ENCODE measurements at places on chromosomes 3 and 15. TPM values are rescaled to one million over a fixed set of nuclear protein-coding genes. Genes with fewer than 3 reads are reported as not detected.

DNA sequence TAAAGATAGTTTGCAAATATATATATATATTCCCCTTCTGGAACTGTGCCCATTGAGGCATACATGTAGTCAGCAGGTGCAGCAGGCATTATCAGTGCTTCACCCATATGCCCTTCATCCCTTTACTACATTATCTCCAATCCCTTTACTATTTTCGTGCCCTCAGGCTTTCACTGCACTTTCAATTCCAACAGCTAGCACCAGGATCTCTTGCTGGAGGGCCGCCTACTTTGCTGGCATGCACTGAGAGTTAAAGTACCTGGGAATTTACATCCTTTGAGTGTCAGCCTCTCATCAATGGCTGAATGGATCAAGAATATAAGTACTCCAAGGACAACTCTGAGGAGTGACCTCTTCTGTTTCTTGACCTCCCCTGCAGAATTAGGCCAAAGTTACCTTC is 222.1 kb upstream of the CFAP20DC start:
- DNase-seq, result no peak

GOLGA6L10 gene
- total RNA-seq, result 0.47 TPM

DNA sequence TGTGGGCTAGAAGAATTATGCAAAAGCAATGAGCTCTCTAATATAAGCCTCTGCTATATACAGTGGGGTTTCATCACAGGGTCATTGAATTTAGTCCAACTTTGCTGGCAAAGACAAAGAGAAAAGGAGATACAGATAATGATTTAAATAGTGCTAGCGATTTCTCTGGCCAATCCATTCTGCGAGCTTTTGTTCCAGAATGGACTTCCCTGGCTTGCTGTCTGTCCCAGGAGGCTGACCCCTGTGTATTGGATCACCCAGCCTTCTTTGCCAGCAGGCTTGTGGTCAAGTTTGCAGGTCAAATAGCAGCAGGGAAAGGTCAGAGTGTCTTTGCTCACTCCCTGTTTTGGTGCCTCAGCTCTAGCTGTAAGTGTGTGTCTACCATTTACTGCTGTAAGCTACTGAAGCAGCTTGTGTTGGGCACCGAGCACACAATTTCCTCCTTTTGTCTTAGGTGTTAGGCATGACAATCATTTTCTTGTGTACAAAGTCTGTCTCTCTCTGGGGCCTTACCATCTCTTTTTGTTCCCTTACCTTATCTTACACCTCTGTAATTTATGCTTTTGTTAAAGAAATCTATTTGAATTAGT is 55.7 kb downstream of the UNC13C start:
- DNase-seq, result peak; percentile 58

SAMMSON gene
- not detected for total RNA-seq

- DNase-seq, result no peak
Observed at GRCh38 chr3:53198256-53198977, 37.4 kb downstream of the PRKCD start.

LDHAL6B gene
- total RNA-seq, result not detected

GOLGA6D gene
- not detected for total RNA-seq

DHX30 gene
- total RNA-seq, result 168 TPM

DNA sequence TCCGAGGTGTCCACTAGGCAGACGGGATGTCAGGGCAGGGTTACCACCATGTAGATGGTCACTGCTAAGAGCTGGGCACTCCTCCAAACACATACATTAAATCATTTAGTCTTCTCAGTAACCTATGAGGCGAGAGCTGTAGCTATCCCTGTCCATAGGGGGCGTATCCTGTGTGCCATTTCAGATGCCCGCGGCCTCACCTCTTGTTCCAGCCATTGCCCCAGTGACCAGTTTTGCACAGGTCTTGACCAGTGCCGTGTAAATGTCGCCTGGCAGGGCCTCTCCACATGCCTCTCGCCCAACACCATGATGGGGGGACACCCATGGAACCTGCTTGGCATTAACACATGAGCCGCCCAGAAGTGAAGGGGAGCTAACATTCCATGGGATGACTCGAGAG is 20.8 kb upstream of the SRP14 start:
- DNase-seq, result no peak

KCNH8 gene
- not detected for total RNA-seq

GRCh38 chr3:138945709-138946662 is 951 bp downstream of the FOXL2 start:
- no peak for DNase-seq

DNA sequence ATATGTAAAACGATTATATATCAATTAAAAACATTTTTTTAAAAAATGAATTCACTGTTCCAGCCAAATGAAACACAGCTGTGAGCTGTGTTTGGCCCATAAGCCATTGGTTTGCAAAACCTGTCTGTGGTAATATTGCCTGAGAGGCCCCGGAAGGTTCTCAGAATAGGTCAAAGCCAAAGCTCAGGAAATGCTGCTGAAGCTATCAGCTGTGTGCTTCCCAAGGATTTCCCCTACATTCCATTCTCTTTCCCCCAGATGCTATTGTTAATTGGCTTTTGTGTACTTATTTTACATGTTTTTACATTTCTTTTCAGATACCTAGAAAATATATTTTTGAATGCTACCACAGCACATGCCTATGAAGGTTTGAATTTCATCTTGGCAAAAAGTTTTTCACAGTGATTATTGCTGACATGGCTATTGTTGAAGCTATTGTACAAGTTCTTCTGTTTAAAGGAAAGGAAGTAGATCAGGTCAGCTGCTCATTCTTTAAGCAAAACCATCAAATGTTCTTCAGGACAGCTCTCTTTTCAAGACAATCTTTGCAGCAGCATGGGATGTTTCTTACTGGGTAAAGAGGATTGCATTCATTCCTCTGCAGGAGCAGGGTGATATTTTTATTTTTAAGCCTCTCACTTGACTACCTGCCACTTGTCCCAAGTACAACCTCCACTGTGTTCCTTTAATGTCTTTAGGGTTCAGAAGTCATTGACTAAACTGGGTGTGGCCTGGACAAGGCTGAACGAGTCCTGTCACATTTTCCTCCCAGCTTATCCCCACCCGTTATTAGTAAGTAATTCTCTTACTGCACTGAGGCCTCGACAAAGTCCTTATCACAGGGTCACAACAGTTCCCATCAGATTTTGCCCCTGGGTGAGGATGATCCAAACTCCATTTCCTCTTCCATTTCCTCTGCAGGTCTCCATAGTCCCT is 26.3 kb upstream of the BNC1 start:
- no peak for DNase-seq

DNA sequence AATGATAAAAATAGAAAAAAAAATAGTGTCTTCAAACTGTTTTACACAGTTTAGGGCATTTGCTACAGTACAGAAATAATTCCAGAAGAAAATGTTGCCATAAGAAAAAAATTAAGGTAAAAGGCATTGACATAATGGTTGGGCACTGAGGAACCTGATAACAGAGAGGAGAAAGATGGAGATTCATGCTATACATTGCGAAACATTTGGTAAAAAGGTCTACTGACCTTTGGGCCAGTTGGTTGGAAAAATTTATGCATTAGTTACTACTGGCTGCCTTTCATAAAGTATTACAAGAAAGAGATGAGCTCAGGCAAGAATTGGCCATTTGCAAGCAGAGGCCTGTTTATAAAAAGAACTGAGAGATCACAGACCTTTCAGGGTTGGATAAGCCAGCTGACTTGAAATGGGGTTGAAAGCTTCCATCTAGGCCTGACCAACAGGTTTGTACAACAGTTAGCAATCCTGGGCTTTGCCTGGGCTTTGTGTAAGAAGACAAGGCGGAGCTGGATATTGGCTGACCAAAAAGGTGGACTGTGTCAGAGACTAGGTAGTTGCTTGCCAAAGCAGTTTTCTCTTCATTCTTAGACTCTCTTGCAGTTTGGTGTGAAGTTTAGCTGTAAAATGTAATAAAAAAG is 166.6 kb upstream of the MCTP2 start:
- no peak for DNase-seq

DNA sequence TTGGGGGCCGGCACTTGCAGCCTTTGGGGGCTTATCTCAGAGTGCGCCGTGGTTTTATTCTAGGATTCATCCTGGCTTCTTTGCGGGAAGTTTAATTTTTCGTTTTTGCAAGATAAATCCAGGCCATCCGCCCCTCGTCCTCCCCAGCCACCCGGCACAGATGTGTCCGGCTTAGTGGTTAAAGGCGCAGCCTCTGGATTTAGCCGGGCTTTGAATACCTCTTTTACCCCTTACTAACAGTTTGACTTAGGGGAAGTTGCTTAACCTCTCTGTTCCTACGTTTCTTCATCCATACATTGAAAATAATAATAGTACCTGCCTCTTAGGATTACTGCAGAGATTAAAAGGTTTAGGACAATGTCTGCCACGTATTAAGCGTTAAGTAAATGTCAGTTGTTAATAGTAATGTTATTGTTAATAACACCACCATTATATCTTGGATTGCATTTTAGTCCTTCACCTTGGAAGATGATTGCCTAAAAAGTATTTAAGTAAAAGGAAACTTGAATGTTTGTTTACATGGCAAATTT is 714 bp downstream of the ECT2 start:
- DNase-seq, result peak; percentile 18

GRCh38 chr15:99385865-99386264 is 134.6 kb downstream of the LRRC28 start:
- peak; percentile 18 for DNase-seq

GRCh38 chr15:40881351-40881750 is 7.3 kb upstream of the RHOV start:
- no peak for DNase-seq

GASK1A gene
- total RNA-seq, result not detected

DNA sequence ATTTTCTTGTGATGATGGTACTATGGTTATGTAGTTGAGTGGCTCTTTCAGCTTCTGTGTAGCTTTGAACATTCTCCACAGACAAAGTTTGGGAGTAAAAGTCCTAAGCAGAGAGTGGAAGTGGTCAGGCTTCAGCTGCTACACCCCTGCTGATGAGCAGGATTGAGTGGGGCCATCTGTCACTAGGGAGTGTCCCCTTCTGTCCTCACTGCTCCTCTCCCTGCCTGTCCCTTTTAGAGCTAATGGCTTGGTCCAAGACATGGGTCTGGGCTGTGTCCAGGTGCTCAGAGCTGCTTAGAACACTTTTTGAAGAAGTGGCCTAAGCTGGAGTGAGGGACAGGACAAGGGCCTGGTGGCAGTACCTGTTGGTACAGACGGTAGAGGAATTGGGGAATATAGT is 15.1 kb downstream of the MYZAP start:
- peak; percentile 78 for DNase-seq

DNA sequence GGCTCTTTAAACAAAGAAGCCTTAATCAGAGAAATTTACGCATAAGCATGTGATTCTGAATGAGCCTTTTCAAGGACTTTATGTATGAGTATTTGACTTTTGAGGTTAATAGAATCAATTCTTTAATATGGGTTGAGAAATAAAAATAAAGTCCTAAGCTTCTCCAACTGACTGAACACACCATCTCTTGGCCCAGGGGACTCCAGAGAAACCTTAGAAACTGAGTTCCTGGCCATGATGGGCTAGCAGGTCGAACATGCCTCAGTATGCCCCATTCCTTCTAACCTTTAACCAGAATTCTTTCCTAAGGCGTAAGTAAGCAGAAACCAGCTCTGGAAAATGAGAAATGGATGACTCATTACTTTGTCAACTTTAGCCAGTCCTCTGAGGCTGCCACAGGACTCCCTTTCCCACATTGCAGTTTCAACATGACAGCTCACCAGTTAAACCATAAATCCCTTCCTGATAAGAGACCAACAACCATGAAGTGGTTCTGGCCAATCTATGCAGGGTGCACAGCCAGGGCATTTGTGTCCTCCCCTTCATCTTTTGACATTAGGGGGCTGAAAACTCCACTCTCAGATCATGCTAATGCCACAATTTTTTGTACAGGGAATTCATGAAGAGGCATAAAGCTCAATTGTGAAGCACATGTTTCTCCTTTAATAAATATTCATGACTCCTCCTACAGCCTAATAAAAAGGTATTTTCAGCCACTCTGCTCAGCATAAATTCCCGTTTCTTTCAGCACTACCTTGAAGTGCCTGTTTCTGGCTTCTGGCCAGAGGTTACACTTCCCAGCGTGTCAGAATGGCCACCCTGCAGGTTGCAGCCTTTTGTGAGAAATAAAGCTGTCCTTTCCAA is 33.3 kb downstream of the TM4SF18 start:
- peak; percentile 64 for DNase-seq

TF gene
- total RNA-seq, result not detected

DNA sequence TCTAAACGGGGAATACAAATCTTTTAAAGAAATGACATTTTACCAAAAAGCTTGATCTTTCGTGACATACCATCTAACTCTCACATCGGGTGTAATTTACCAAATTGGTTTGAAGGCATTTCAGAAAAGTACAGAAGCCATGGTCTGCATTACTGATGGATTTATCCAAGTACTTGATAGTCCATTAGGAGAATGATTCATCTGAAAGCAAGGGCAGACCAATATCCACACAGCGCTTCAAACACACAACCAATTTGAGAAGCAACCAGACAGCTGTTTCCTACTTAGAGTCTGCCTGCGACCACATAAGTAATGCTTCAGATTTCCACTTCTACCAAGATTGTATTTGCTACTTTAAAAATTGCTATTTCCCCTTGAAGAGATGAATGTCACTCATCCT is 697.6 kb upstream of the ALCAM start:
- DNase-seq, result no peak

GRCh38 chr3:186824430-186825139 is 17.9 kb upstream of the ADIPOQ start:
- peak; percentile 25 for DNase-seq

DNA sequence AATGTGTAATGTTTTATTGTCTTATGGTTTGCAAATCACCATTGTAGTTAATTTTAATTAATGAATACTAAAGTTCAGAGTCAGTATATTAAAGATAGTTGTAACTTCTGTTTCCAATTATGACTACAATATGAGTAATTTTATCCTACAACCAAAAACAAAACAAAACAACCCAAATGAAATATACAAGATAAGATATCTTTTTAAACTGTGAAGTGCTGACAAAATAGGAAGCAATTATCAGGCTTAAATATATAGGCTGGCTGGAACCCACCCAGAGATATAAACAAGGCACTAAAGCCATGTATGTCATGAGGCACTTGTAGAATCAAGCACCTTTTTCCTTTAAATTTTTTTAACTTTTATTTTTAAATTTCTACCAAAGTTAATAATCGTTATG is 108.6 kb upstream of the LRRFIP2 start:
- DNase-seq, result no peak

DNA sequence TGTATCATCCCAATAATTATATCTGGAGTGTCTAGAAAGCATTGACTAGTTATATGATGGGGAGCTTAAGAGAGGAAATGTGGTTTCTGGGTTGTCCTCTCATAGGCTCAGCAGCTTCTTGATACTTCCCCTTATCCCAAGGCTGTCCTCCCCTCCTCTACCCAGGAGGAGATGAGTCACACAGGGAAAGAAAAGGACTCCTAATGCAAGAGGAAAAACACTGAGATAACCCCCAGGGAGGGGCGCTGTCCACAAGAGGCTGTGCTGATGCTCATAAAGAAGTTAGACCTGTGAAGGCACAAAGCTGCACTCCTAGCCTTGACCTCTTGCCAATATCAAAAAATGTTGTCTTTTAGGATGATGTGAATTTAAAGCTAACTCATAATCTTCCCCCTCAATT is 28.8 kb upstream of the GYG1 start:
- DNase-seq, result no peak
